CD4-positive, alpha-beta T cell treated with Interleukin-17A for 1 hour (primary cell): ENCODE measurements at places on chromosomes 16 and 17.
A peak's percentile ranks its signal among the peaks of the same experiment; 100 is the strongest.

DNA sequence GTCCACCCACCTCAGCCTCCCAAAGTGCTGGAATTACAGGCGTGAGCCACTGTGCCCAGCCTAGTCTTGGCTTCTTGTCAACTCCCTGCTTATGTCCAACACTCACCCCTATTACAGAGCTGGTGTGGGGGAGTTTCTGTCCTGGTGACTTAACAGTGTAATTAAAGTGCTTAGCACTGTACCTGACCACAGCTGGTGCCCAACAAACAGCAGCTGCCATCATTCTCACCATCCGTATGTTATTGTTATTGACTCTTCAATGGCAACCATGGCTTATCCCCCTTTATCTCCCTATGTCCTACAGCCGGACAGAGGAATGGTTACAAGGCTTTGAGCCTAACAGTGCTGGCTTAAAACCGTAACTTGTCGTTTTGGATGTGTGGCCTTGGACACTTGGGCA, 17.0 kb upstream of the BRCA1 start:
- DNase-seq: no peak

DNA sequence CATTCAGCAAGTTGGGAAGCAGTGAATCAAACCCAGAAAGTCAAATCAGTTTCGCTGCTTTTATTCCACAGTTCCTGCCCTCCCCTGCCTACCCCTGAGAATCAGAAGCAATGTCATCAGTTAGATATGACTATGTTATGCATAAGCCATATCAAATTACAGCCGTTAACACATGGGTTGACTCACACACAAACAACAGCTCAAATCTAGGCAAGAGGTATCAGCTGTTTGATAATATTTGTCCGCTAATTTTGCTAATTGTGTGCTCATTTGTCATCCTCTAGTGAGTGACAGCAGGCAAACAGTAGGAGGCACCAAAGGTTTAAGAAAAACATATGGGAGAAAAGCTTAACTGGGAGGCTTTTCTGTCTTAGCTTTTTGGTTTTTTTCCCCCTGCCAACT, 327.4 kb upstream of the CCL2 start:
- DNase-seq: no peak

DNA sequence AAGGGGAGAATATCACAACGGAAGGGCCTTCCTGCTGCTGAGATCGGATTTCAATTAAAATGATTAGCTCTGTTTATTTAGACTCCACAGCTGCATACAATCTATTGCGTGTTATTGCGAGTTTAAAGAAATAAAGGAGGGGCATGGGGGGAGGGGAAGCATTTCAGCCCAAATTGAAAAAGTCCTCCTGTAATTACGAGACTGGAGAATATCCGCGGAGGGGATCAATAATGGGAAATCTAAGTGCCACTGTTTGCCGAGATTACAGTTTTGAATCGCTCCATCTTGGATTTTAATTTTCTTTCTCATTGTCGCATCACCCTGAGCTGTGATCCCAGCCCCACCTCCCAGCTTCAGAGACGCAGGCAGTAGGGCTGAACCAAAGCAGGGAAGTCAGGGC, 15.7 kb upstream of the RPL38 start:
- no peak for DNase-seq

GRCh38 chr17:47649972-47650524, 329 bp downstream of the KPNB1 start:
- no peak for DNase-seq

- no peak for DNase-seq
Measured at GRCh38 chr17:9054126-9054975, 33.0 kb downstream of the NTN1 start.

GRCh38 chr17:47705536-47706530, 11.9 kb downstream of the TBKBP1 start:
- peak; percentile 31 for DNase-seq

DNA sequence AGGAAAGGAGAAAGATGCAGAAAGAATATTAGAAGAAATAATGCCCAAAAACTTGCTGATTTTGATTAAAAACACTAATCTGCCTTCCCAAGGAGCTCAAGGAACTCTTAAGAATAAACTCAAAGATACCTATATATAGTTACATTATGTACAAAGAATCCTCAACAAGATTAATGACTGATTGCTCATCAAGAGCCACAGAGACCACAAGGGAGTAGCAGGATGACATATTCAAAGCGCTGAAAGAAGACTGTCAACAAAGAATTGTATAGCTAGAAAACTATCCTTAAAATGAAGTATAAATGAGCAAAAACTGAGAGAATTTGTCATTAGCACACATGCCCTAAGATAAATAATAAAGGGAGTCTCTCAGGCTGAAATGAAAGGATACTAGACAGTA, 6.2 kb downstream of the LPCAT2 start:
- no peak for DNase-seq

GRCh38 chr17:40515011-40515410, 13.6 kb upstream of the TNS4 start:
- no peak for DNase-seq

GRCh38 chr16:9050102-9050830, 41.2 kb upstream of the HAPSTR1 start:
- DNase-seq: peak; percentile 9

- no peak for DNase-seq
Measured at GRCh38 chr17:48163809-48164208, 56.2 kb downstream of the SNX11 start.

GRCh38 chr16:72921106-72921505, 126.8 kb downstream of the ZFHX3 start:
- no peak for DNase-seq

DNA sequence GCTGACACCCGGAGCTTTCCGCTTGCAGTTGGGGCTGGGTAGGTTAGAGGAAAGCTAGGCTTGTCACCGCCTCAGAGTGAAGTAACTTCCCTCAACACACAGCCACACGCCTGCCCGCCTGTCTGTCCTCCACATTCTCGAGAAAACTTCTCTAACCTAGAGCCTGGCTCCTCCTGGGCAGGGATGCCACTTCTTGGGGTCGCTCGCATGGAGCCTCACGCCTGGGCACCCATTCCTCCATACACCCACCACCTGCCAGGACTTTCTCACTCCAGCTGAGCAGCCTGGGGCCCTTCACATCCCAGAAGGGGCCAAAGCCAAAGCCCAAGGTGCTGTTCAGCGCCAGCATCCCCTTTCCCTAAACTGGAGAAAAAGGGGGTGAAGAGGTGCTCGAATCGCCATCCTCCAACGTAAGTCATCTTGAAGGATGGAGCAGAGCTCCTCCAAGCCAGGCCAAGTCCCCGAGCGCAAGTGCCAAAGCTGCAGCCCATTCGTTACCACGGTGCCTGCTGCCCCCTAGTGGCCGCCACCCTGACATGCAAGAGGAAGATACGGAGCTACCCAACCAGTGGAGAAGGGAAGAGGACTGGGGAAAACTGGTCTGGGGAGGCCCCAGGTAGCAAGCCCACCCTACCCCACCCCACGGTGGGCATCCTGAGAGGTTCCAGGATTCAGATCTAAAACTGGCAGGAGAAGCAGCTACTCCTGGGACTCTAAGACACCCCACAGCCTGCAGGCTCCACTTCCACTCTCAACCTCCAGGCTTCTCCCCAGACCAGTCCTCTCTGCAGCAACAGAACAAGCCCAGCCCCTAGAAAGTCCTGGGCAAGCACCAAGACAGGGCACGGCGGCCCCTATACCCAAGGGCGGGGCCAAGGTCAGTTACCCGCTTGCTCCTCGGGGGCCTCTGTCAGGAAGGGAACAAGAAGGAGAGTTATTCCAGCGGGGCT, 63.1 kb downstream of the MYO18A start:
- peak; percentile 79 for DNase-seq

DNA sequence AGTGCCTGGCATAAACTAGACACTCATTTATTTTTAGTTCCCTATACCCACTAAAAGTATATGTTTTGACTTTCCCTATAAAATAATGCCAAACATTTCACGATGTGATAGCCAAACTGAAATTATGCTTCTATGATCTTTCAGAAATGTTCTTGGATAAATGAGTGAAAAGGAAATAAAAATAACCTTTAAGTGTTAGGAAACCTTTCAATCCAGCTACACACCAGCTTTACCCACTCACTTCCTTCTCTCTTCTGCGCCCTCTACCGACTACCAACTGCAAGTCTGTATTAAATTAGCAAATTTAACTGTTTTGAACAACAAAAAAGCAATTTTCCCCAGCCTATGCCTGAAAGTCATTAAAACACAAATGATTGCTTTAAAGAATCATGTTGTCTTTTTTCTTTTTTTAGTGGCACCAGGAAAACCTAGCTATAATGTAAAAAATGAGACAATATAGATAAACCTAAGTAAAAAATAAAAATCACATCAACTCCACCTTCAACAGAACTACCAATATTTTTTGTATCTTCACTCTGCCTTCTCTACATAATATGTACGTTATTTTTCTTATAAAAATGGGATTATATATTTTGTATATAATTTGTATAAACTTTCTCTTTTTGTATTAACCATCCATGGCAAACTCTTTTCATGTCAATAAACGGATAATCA, 13.2 kb upstream of the TMEM100 start:
- peak; percentile 50 for DNase-seq

DNA sequence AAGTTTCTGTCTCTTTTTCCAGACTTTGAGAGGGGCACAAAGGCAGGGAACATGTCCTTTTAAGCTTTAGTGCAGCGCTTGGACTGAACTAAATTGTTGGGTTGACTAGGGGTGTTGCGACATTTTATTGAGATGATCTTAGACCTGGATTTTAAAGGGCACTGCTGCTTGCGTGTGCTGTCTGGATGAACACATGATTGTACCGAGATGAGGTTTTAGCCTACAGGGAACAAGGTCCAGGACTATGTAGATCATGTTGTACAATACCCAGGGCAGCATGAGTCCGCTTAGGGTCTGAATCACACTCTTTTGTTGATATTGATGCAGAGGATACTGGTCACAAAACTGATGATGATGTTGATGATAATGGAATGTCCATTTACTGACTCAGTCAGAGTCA, 5.2 kb upstream of the RGS9 start:
- no peak for DNase-seq

- peak; percentile 17 for DNase-seq
Measured at GRCh38 chr17:17154981-17155380, 51.2 kb downstream of the PLD6 start.

GRCh38 chr16:53356478-53357207, 77.6 kb upstream of the RBL2 start:
- DNase-seq: no peak

DNA sequence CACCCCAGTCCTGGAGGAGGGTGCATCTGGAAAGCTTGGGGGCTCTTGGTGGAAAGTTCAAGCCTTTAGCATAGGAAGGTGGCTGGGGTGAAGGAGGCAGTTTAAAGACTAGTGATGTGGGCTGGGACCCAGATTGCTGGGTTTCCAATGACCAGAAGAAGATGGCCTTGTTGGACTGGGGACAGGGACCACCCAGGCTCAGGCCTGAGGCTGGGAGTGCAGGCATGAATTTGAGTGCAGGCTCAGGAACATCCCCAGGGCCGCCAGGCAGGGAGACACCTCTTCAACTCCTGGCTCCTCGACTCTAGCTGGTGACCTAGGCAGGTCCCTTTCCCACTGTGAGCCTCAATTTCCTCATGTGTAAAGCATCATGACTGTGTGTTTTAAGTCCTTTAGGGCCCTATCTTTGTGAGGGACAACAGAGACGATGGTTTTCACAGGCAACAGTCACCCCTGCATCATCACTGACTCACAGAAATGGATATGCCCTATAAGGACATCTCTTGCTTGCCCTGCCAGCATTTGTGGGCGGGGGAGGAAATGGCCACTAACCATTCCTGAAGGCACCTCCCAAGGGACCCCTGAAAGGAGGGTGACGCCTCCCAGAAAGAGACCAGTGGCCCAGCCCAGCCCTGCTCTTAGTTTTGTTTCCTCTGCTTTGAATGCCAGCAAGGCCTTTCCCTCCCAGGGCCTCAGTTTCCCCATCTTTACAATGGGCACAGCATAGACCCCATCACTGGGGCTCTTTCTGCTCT, 11.1 kb downstream of the NLRC5 start:
- DNase-seq: peak; percentile 49

DNA sequence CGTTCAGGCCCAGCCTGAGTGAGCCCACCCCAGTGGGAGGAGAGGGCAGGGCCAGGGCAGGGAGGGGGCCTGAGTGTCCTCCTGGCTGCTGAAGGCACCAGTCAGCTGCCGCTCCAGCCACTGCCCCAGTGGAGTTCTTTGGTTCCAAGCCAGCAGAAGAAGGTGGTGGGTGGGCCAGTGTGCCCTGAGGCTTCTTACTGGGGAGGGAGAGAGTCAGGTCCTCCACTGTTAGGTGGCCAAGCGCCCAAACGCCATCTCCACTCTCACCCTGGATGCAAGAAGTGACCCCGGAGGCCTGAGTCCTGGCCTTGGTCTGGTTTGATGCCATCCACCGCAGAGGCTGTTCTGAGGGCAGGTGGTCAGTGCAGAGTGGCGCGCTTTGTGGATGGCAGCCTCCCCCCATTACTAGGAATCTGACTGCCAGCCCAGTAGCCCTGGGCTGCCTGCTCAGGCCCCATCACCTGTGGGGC, 2.2 kb downstream of the RNF213 start:
- no peak for DNase-seq

DNA sequence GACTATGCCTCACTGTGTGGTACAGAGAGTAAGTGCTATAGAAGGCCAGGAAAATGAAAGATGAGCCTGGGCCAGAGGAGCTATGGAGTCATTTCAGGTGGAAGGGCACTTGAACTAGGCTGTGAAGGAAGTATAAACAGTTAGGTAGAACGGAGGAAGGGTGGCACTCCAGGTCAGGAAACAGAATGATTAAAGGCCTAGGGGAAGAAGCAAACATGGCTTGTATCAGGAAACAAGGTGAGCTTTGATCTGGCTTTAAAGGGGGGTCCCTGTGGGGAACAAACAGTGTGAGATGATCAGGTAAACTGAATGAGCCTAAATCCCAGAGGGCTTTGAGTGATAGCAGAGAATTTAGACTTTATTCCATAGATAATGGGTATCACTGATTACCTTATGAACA, 16.9 kb downstream of the MAP3K3 start:
- no peak for DNase-seq

DNA sequence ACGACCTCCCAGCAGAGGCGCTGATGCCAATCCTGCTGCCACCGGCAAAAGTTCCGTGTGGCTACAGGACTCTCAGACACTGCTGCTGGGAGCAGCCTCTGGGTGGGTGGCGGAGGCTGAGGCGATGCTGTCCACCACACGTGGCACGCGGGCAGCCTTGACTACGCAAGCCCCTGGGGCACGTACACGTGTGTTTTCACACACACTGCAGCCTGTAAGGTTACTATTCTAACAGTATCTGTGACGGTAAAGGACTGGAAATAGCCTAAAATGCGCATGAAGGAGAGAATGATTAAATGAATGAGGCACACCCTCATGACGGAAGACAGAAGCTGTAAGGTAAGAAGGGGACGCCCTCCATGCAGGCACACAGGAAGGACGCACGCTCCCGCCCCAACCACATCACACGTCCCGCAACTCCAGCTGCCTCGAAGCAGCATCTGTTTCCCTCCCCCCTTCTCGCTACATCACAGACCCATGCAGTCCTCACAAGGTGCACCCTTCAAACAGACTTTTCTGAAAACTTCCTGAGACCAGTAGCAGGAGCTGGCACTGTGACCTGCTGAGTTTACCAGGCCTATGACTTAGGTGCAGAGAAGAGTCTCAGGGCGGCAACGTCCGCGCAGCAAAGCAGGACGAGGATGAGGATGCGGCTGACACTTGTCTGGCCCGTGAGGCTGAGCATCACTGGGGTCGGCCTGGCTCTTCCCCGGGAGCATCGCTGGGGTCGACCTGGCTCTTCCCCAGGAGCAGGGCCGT, 28.7 kb upstream of the FASN start:
- DNase-seq: peak; percentile 93
